Progenitor cell of endocrine pancreas (in vitro differentiated cells): ENCODE measurements at places on chromosomes 5 and 9. TPM values are rescaled to one million over a fixed set of nuclear protein-coding genes. Genes with fewer than 3 reads are reported as not detected.

HSD17B4 gene
- 248 and 285 TPM in 2 replicates for total RNA-seq

KCNIP1 gene
- 17.8 and 18.2 TPM in 2 replicates for total RNA-seq

GARNL3 gene
- 21.4 and 28.3 TPM in 2 replicates for total RNA-seq

CDX1 gene
- 0.31 and 0.43 TPM in 2 replicates for total RNA-seq

DNA sequence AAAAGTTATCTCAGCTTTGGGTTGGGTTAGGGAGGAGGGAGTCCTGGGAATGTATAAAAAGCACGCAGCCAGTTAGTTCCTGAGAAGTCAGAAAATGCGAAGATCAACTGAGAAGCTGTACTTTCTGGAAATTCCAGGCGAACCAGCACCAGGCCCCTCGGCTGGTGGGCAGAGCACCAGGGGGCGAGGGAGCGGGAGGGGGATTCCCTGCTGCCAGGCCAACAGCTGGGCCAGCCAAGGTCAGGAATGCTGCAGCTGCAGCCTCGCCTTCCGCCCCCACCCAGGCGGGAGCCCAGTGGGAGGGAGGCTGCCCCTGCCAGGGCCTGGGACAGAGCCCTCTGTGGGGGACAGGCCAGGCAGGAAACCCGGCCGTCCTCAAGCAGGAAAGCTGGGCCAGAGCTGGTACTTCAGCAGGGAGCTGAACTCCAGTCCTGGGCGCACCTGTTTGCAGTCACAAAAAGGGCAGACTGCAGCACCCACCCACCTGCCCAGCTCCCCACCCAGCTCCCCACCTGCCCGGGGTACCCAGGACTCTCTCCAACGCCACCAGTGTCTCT lies 35.5 kb downstream of the VAV2 start:
- DNase-seq: no peak

DNA sequence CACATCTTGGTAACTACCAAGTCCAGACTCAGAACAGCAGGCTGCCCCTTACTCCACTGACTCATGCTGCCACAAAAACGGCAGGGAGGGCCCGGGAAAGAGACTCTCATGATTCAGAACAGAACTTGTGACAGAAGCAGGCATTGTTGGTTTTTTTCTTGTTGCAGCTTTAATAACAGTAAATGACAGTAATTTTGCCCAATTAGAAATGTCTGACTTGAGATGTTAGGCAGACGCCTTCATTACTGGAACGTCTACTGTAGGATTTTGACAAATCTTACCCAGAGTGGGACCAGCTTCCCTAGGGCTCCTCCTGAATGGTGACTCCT lies 77.9 kb downstream of the SEMA5A start:
- no peak for DNase-seq

- DNase-seq: no peak
Measured at GRCh38 chr5:11415751-11416150, 488.5 kb downstream of the CTNND2 start.

GRCh38 chr5:24681106-24681505 lies 36.3 kb upstream of the CDH10 start:
- no peak for DNase-seq

DNA sequence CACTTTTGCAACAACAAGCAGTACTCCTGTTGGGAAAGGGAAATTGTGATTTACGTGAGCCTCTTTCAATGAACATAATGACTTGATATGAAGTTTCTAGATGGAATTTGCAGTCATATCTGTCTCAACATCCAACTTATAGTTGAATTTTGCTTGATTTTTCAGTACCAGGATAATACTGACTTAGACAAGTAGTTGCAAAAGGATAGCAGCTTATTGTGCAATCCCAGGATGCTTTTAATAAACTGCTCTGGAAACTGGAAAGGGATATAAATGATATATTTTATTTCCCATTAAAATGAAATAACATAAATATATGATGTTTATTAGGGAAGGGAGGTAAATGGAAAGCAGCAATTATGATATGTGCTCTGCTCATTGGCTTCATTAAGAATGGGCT lies 174.4 kb upstream of the RGMB start:
- no peak for DNase-seq
